Amygdala (tissue), 56 donors: ENCODE measurements at places on chromosomes 16 and 17.

- DNase-seq: no peak
Observed at GRCh38 chr16:88733630-88734360, 27.5 kb downstream of the CTU2 start.

GRCh38 chr17:2202302-2202995 lies 101.1 kb downstream of the SMG6 start:
- no peak for DNase-seq

GRCh38 chr17:63983320-63983719 lies 10.6 kb upstream of the SCN4A start:
- DNase-seq: no peak

- no peak for DNase-seq
Observed at GRCh38 chr16:68065716-68066305, 19.4 kb upstream of the NFATC3 start.
